ENCODE measurements at places on chromosomes 2 and 18.

GRCh38 chr18:24138409-24138788 lies 463 bp upstream of the CABYR start:
- DNase-seq, result no peak

DNA sequence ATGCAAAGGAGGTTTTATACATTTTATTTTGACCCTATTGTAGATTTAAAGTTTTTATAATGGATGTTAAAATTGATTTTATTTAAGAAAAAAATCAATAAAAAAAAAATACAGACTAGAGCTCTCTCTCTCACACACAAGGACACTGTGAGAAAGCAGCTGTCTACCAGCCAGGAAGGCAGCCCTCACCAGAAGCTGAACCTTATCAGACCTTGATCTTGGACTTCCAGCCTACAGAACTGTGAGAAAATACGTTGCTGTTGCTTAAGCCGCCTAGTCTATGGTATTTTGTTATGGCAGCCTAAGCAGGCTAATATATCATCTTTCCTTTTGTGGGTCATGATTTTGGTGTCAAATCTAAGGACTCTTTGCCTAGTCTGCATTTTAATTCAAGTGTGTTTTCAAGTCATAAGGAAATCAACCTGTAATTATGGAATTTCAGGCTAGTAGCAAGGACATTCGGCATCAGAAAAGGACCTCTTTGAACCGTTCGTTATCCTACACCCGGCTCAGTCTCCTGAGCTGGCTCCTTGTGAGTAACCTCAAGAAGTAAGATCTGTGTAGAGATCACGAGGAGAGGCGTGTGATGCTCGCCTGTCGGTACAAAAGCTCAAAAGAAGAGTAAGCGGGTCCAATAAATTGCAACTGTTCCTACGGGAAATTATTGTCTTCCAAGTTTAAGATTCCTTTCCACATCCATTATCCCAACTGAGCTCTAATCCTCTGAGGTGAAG lies 98.2 kb downstream of the PDCL3 start:
- no peak for DNase-seq

DNA sequence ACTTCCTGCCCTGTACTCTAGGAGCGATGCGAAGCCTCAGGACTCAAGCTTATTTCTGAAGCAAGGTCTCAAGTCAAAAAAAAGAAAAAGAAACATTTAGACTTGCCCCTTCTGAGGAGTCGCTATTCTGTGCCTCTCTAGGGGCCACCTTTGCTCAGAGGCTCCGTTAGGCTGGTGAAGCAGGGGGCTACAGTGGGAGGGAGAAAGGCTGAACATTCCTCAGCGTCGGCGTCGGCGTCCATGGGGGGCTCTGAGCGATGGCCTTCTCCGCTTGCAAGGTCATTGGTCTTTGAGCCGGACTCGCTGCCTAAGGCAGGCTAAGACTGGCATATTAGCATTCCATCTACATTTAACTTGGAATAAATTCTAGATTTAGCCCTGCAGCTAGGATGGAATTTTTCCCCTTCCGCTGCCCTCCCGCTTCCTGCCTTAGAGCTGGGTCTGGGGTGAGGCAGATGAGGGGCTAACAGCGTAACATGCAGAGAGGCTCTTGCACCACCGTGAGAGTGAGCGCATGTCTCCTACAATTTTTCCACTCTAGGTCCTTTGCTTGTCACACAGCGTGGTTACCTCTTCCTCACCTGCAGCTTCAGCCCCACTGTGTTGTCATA lies 53.6 kb upstream of the ATL2 start:
- no peak for DNase-seq

- DNase-seq, result no peak
These were observed 1.4 kb downstream of the STARD7 start for GRCh38 chr2:96207073-96207773.

DNA sequence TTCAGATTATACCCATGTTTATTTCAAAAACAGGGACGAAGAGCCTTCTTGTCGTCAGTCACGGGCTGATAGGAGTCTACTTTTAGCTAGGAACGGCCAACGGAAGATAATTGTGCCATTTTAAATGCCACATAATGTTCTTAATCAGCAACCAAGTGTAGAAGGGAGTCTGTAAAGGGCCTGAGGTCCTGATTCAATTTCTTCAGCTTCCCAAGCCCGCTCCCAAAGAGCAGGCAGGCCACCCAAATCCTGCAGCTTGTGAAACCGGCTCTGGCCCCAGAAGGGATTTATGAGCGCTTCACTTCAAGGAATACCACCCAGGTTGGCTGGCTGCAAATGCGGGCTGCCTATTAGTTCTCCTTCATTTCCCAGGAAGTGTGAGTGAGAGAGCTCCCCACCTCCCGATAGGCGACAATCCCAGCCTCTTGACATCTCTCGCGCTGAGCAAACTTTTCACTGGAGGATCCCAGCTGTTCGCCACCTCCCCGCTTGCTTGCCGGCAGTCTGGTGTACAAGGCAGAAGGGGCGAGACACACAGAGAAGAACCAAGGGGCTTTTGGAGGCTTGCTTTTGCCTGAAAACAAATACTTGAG lies 272.9 kb downstream of the CDH20 start:
- no peak for DNase-seq

Measured in NCI-H1105 (cell line).